Endothelial cell of umbilical vein (primary cell): ENCODE measurements at places on chromosomes 16 and 17. TPM values are rescaled to one million over a fixed set of nuclear protein-coding genes. Genes with fewer than 3 reads are reported as not detected.

The PDILT gene
- not detected in 2 replicates for total RNA-seq

GRCh38 chr17:7184647-7185046 lies 5.5 kb upstream of the ASGR1 start:
- no peak for DNase-seq

The SMIM5 gene
- not detected in 2 replicates for total RNA-seq

GRCh38 chr17:58233543-58233942 lies 4.8 kb upstream of the LPO start:
- DNase-seq = no peak

DNA sequence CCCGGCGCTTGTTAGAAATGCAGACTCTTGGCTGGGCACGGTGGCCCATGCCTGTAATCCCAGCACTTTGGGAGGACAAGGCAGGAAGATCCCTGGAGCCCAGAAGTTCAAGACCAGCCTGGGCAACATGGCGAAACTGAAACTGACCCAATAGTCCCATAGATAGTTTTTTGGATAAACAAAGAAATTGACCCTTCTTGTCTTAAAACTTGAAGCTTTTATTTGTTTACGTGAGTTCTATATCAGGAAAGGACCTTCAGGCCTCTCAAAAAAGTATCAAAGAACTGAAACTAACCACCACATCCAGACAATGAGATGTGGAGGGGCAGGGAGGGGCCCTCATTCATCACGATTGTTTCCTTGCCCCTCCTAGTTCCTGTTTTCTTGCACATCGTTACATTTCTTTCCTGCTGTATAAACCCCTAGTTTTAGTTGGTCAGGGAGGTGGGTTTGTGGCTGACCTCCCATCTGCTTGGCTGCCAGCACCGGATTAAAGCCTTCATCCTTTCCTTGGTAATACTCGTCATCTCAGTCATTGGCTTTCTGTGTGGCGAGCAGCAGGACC lies 29.9 kb upstream of the PRM1 start:
- DNase-seq = peak; percentile 29

DNA sequence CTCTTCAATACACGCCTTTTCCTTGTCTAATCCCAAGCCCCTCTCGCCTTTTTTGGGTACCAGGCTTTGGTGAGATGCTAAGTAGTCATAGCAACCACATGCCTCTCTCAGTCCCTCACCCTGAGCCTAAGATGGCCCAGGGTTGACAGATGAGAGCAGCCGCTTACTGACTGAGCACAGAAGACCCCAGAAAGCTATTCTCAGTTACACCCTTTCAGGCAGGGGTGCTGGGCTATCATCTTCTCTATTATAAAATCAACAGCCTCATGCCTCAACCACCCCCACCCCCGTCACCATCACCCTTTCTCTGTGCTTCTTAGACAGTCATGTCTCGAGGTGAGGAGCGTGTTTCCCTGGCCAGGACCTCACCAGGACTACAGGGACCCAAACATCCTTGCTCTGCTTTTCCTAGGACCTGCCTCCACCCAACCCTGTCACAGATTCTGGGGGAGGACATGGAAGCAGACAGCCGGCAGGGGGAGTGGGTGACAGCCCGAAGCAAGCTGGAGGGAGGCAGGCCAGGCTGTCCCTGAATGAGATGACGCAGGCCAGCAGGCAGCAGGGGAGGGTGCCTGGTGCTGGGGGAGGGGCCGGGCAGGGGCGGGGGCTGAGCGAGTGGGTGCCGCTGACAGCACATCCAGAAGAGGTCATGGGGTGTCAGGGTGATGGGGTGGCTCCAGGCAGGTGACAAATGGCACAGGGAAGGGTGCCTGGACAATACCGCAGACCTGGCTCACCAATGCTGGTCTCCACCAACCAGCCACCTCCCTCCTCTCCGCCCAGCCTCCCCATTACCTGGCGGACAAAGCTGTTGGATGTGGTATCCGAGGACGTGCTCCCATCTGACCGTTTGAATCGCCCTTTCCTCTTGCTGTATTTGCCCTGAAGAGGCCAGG lies 3.1 kb downstream of the CACNB1 start:
- no peak for DNase-seq

- DNase-seq = no peak
Observed at GRCh38 chr17:42640121-42640520, 19.0 kb upstream of the TUBG2 start.

DNA sequence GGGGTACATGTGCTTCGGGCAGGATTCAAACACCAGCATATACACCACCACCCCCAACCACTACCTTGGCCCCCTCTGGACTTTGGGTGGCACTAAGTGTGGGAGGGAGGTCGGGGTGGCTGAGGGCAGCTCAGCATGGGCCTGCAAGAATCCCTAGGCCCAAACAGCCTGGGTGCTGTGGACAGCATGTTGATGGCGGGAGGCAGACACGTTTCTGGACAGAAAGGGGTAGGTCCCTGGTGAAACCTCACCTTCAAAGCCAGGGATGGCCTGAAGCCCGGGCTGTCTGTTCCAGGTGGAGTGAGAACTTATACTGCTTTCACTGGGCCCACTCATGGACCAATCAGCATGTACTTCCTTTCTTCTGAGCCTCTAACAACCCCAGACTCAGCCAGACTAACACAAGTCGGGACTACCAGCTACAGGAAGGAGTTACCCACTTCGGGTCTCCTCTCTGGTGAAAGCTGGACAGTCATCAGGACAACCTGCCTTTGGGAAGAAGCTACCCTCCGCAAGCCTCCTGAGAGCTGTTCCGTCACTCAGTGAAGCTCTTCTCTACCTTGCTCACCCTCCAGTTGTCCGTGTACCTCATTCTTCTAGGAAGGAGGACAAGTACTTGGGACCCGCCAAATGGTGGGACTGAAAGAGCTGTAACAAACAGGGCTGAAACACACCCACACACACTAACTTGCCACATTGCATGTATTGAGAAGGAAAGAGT lies 203.0 kb downstream of the CPPED1 start:
- no peak for DNase-seq

The IGFALS gene
- total RNA-seq = not detected in 2 replicates

The PIGS gene
- total RNA-seq = 68.6 and 71.3 TPM in 2 replicates

- peak; percentile 79 for DNase-seq
Observed at GRCh38 chr17:66353937-66354401, 51.6 kb downstream of the PRKCA start.

DNA sequence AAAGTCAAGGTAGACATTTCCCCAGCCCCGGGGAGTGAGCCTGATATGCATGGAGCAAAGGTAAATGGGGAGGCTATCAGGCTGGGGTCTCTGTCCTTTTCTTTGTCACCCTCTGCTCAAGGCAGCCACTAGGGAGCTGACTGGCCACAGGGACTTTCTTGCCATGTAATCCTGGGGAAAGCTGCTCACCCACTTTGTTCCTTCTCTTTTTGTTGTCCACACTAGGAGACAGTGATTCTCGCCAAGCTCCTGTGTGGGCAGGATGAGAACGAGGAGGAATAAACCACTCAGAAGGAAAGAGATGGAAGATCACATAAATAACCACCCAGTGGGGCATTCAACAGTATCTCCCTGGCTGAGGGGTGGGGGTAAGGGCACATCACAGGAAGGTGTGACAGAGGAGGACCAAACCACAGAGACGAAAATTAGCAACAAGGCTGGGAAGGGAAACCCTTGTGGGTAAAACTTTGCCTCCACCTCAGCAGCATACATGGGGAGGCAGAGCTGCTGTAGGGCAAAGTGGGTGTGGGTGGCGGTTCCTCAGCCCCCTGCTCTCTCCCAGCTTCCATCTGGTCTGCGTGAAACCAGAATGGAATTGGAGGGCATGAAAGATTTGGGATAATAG lies 26.2 kb upstream of the CCL1 start:
- DNase-seq = no peak

The CIITA gene
- 0.14 TPM in 1 of 2 replicates, not detected in the other for total RNA-seq

DNA sequence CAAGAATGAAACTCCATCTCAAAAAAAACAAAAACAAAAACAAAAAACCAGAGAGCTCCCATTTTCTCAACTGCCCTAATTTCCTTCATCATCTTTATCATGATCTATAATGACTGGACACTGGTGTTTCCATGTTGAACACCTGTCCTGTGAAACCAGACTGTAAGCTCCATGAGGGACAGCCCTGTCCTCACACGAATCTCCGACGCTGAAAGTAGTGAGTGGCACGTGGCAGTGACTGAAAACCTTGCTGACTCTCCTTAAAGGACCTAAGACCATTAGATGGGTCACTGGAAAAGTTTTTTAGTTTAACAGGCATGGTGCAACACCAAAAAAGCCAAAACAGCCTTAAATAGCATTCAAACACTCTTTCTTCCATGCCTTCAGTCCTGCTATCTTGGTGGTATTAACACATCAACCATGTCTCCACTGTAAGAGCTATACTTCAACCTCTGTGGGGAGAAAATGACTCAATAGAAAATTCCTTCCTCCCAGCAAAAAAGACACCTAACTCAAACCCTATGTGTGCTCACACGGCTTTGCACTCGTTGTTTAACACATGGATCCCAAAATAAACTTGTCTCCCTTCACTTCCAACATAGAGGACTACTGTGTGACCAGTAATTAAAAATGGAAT lies 8.3 kb downstream of the AXIN2 start:
- no peak for DNase-seq

DNA sequence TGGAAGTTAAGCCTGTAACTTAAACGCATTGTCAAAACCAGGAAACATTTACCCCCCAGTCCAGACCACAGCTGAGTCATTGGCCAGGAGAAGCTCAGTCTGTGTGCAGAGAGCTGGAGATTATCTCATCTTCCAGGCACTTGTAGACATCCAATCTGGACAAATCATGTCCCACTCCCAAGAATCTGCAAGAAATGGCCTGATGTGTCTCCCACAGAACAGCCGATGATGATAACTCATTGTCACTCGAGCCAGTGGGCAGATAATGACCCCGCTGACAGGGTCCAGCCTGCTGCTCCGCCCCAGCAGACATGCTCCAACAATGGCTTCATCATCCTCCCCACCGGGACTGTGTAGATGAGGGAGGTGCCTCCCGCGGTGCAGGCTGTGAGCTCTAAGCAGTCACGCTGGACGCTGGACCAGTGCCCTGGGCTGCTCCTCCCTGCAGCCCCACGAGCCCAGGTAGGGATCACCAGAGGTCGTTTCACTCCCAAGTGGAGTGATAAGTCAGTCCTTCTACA lies 322.5 kb downstream of the C16orf95 start:
- DNase-seq = peak; percentile 57

GRCh38 chr16:25823891-25824290 lies 132.1 kb downstream of the HS3ST4 start:
- DNase-seq = no peak

GRCh38 chr17:39944393-39944711 lies 16.8 kb downstream of the LRRC3C start:
- DNase-seq = no peak

DNA sequence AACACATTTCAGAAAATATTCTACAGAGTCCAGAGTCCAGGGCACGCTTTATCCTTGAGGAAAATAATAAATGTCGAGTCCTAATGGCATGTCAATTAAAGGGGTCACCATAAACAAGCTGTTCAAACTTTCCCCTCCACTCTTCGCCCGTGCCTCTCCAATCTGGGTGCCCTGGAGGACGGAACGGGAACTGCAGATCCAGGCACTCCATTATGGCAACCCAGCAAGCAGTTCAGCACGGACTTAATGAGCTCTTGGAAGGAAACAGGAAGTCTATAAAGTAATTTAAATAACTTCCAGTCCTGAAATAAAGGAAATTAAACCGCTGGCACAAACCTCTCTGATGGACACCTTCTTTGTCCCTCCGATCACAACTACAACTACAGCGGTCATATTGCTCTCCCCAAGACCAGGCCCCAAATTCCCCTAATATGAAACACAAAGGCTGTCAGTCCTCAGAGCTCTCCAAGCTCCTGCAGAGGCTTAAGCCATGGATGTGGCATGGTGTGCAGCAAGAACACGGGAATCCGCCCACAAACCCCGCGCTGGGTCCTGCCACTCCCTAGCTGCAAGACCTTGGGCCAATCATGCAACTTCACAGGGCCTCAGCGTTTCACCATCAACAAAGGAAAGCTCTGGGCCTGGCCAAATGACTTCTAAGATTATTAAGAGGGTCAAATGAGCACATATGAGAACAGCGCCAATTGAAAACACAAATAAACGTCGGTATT lies 52.6 kb downstream of the ZFHX3 start:
- no peak for DNase-seq

- peak; percentile 75 for DNase-seq
Observed at GRCh38 chr17:5785338-5785737, 201.0 kb upstream of the NLRP1 start.

The NPIPA8 gene
- 0.51 and 9.4 TPM in 2 replicates for total RNA-seq

The GDPD3 gene
- 17.9 and 18.6 TPM in 2 replicates for total RNA-seq

- DNase-seq = peak; percentile 55
Observed at GRCh38 chr17:62565817-62566216, 61.7 kb upstream of the MRC2 start.

DNA sequence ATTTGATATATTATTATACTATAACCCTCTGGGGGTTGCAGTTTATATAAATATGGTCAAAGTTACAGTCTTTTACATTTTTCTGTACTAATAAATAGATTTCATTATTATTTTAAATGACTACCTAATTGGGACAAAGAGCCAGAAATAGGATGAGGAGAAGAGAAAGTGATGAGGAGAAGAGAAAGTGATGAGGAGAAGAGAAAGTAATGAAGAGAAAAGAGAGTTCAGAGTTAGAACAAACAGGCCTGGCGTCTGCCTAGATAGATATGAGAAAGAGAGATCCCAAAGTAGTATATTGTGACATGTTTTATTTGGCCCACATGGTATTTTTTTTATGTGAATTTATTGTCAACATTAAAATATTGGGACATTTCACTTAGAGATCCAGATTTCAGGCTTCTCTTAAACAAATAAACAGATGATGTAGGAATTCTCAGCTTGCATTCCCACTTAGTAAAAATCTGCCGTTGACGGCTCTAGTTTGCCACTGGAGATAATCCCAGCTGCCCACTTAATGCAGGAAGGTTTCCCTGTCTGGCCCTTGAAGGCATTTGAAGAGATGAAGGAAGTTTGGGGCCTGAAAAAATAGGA lies 210.7 kb downstream of the STX8 start:
- no peak for DNase-seq

- DNase-seq = no peak
Observed at GRCh38 chr16:72173997-72174396, 2.0 kb upstream of the PMFBP1 start.

The DOC2B gene
- total RNA-seq = 0.05 and 0.22 TPM in 2 replicates
